Psoas muscle (tissue), 8 donors: ENCODE measurements at places on chromosomes 2 and 18. TPM values are rescaled to one million over a fixed set of nuclear protein-coding genes. Genes with fewer than 3 reads are reported as not detected.
A peak's percentile ranks its signal among the peaks of the same experiment; 100 is the strongest.

DNA sequence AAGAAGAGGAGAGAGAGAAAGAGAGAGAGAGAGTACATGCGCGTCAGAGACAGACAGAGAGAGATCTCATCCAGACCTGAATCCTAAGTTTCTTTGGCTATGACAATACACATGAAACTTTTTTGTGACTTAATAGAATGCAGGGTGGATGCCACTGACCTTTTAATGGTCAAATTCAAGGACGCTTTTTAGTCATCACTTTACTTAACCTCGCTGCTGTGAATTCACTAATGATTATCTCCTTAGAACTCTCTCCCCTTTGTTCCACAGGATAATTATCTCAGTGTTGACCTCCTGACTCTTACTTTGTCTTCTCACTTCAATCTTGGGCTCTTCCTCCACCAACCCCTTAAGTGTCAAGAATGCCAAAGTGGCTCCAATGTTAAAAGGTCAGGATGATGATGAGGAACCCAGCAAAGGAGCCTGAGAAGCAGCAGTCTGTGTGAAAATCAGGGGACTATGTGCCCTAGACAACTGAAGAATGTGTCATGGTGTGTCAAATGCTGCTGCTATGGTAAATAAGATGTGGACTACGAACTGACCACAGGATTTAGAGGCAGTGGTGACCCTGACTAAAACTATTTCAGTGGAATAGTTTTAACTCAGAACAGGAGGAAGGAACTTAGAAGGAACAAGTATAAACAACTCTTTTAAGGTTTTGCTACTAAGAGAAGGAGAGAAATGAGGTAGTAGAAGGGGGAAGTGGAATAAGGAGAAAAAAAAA is 382.1 kb downstream of the ZEB2 start:
- no peaks in the 10 kb centered on the region for H3K4me1 ChIP-seq
- H3K27me3 ChIP-seq = no peaks in the 10 kb centered on the region
- H3K36me3 ChIP-seq = no peaks in the 10 kb centered on the region
- no peak overlapping the region for H3K4me3 ChIP-seq

Gene HSPE1
- 120 TPM for total RNA-seq

DNA sequence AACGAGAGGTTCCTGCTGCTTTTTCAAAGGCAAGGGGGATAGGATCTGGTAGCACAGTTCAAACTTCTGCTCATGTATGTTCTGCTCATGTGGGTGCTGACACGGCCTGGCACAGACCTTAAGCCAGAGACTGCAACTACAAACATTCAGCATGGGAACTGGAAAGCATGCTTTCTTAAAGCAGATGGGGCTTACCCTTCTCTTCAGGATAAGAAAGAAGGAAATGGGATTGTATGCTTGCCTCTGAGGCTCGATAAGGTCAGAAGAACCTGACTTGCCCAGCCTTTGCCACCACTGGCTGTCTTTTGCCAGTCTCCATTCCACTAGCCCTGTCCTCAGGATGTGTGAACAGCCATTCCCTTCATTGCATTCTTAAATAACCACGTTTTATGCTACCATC is 10.7 kb downstream of the DOCK10 start:
- no peaks in the 10 kb centered on the region for H3K27me3 ChIP-seq
- H3K4me3 ChIP-seq = no peak overlapping the region
- no peak overlapping the region for H3K27ac ChIP-seq
- H3K4me1 ChIP-seq = no peaks in the 10 kb centered on the region
- no peaks in the 10 kb centered on the region for H3K36me3 ChIP-seq

Gene ATG4B
- 38.8 TPM for total RNA-seq

DNA sequence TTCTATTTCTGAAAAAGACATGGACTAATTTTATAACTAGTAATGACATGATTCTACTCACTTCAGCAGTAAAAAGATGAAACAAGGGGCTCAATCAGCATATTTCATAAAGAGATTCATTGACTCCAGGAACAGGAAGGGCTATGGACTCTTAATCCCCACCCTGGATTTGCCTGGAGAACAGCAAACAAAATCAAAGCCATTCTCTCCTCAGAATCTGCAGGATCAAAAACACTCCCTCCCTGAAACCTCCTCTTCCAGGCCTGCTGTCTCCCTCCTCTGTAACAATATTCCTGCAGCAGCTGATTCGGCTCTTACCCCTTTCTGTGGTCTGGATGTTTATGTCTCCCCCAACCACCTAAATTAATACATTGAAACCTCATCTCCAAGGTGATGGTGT is 57.0 kb downstream of the ZC3H8 start:
- no peaks in the 10 kb centered on the region for H3K36me3 ChIP-seq
- no peaks in the 10 kb centered on the region for H3K4me1 ChIP-seq
- DNase-seq = no peak
- H3K4me3 ChIP-seq = no peak overlapping the region
- H3K27me3 ChIP-seq = no peaks in the 10 kb centered on the region

Gene DNAH7
- total RNA-seq = 0.16 TPM

- no peak for DNase-seq
- H3K36me3 ChIP-seq = no peaks in the 10 kb centered on the region
- no peak overlapping the region for H3K27ac ChIP-seq
- no peaks in the 10 kb centered on the region for H3K4me1 ChIP-seq
These were observed 460.7 kb upstream of the MEIS1 start for GRCh38 chr2:65974067-65974723.

GRCh38 chr2:70964133-70964532 is 14.3 kb upstream of the ANKRD53 start:
- no peaks in the 10 kb centered on the region for H3K4me1 ChIP-seq
- DNase-seq = no peak
- no peak overlapping the region for H3K4me3 ChIP-seq

DNA sequence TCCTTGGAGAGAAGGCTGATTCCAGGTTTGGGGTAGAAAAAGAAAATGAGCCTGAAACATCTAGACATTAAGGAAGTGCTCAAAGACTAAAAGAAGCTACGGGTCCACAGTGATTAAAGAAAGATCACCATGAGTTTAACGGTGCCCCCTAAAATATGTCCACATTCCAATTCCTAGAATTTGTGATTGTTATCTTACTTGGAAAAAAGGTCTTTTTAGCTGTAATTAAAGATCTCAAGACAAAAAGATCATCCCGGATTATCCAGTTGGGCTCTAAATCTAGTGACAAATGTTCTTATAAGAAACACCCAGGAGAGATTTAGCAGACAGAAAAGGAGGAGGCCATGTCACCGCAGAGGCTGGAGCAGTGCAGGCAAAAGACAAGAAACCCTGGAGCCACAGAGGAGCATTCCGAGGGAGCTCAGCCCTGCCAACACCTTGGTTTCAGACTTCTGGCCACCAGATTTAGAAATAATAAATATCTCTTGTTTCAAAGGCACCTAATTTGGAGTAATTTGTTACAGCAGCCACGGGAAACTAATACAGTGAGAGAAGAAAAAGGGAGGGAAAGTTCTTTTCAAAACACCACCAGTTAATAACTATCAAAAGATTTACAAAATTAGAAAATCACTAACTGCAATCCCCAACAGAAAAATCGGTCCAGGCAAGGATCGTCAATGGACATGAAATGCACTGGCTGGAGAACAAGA is 8.5 kb downstream of the UXS1 start:
- no peak for DNase-seq
- no peak overlapping the region for H3K4me3 ChIP-seq
- H3K36me3 ChIP-seq = no peaks in the 10 kb centered on the region
- H3K27ac ChIP-seq = no peak overlapping the region
- H3K27me3 ChIP-seq = no peaks in the 10 kb centered on the region

GRCh38 chr2:159093497-159093896 is 125.1 kb downstream of the TANC1 start:
- no peak overlapping the region for H3K27ac ChIP-seq
- DNase-seq = no peak
- H3K27me3 ChIP-seq = no peaks in the 10 kb centered on the region
- H3K36me3 ChIP-seq = no peaks in the 10 kb centered on the region
- H3K4me1 ChIP-seq = peaks cover 17% of the 10 kb centered on the region

Gene SAG
- not detected for total RNA-seq

GRCh38 chr2:226329180-226329579 is 470.4 kb downstream of the IRS1 start:
- H3K27ac ChIP-seq = peak overlapping the region; percentile 61
- DNase-seq = peak; percentile 20
- no peak overlapping the region for H3K4me3 ChIP-seq
- no peaks in the 10 kb centered on the region for H3K4me1 ChIP-seq
- no peaks in the 10 kb centered on the region for H3K27me3 ChIP-seq

DNA sequence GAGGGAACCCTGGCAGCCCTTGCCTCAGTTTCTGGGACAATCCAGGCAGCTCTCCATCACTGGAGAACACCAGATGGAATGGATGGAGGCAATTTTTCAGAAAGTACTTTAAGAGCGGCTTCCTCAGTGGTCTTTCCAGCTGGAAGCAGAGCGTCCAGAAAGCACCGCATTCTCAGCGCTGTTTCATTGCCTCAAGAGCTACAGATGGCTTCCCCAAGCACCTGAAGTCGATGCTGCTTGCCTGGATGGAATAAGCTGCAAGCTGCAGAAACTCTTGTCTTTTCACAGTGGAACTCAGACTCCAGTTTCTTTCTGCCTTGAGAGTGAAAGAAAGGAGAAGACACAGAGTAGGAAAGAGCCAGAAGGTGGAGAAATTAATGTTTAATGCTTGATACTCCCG is 766.9 kb downstream of the TDRD15 start:
- H3K4me3 ChIP-seq = no peak overlapping the region
- no peaks in the 10 kb centered on the region for H3K4me1 ChIP-seq
- DNase-seq = no peak
- peaks cover 2% of the 10 kb centered on the region for H3K27me3 ChIP-seq
- H3K36me3 ChIP-seq = no peaks in the 10 kb centered on the region
